Progenitor cell of endocrine pancreas (in vitro differentiated cells): ENCODE measurements at places on chromosomes 16 and 17. TPM values are rescaled to one million over a fixed set of nuclear protein-coding genes. Genes with fewer than 3 reads are reported as not detected.

Gene HNF1B
- 96.9 and 99.1 TPM in 2 replicates for total RNA-seq

Gene ZNF423
- total RNA-seq, result 47.7 and 49.8 TPM in 2 replicates

Gene AANAT
- total RNA-seq, result 0.40 TPM in 1 of 2 replicates, not detected in the other

Gene MYL11
- total RNA-seq, result 2.6 and 3.5 TPM in 2 replicates

Gene SLC16A11
- 0.84 and 1.4 TPM in 2 replicates for total RNA-seq

Gene QRICH2
- total RNA-seq, result 16.0 and 18.5 TPM in 2 replicates

Gene SSTR5
- 1.0 and 1.4 TPM in 2 replicates for total RNA-seq

Gene HSD11B2
- 38.7 and 44.5 TPM in 2 replicates for total RNA-seq

Gene P2RX5
- 0.89 and 0.95 TPM in 2 replicates for total RNA-seq

Gene NLRC3
- 0.14 and 0.38 TPM in 2 replicates for total RNA-seq

GRCh38 chr16:26995522-26995921 is 71.2 kb upstream of the C16orf82 start:
- no peak for DNase-seq

DNA sequence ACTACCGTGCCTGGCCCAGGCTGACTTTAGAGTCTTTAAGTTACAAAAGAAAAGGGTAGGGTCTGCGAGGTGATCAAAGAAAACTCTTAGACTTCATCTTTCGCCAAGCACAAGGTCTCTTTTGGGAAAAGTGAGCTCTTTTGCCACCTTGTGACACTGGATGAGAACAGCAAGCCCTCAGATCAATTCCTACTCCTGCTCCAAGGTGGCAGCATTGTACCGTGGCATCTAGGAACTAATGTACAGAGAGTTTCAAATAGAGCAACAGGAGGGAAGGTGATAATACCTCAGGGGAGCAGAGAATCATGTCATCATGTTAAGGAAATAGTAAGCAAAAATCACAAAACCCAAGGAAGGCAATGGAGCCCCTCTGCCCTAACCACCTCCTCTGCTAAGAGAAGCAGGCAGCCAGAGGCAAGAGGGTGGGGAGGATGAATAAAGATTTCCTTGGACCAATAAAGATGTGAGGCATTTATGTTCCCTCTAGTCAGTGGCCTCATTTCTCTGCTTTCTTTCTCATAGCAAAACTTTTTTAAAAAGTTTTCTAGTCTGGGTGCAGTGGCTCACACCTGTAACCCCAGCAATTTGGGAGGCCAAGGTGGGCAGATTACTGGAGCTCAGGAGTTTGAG is 2.1 kb upstream of the C17orf78 start:
- DNase-seq, result peak; percentile 35

- DNase-seq, result no peak
These were observed 19.6 kb downstream of the DNAH17 start for GRCh38 chr17:78557598-78558039.

- no peak for DNase-seq
These were observed 29.9 kb downstream of the YPEL2 start for GRCh38 chr17:59361386-59361785.

- DNase-seq, result no peak
These were observed 49.1 kb downstream of the HNF1B start for GRCh38 chr17:37695726-37696125.

- no peak for DNase-seq
These were observed 212.8 kb upstream of the ELAC2 start for GRCh38 chr17:13230350-13231264.

DNA sequence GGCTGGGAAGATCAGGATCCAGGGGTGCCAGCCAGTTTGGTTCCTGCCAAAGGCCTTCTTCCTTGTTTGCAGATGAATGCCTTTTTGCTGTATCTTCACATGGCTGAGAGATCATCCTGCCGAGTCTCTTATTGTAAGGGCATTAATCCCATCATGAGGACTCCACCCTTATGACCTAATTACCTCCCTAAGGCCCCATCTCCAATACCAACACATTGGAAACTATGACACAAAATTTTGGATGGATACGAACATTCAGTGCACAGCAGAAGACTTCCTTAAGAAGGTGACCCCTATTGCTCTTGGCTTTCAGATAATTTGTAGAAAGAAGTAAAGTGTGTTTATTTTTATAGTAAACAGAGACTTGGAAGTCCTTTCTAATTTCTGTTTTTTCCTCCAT is 1164.7 kb upstream of the CDH8 start:
- DNase-seq, result no peak

DNA sequence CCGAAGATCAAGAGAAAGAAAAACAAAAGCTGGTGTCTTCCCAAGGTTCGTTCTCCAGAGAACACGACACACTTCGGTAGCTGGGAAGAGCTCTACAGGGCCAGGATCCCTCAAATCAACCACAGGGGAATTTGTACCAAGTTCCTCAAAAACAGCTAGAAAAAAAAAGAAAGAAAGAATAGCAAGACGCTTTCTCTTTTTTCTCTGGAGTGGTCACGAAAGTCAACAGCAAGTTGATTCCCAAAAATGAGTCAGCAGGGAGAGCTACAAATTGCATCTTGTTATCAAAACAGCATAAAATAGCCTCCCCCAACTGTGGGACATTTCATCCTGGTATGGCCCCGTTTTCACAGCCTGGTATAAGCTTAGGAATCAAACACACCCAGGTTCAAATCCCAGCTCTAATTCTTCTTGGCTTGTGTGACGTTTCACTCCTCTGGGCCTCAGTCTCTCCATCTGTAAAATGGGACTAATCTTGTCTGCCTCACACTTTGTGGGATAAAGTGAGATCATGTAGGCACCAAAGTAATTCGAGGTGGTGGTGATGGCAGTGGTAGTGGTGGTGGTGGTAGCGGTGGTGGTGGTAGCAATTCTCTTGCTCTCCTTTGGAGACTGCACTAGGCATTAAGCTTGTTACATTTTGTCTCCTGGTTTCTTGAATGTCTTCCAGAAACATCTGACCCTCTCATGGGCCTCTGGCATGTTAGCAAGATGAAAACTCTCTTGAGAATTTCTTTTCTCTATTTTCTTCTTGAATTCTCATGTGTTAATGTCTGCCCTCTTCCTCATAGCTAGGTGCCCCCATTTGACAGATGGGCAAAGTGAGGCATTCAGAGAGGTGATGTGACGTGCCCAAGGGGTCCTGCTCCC is 988 bp upstream of the IL21R start:
- DNase-seq, result no peak

DNA sequence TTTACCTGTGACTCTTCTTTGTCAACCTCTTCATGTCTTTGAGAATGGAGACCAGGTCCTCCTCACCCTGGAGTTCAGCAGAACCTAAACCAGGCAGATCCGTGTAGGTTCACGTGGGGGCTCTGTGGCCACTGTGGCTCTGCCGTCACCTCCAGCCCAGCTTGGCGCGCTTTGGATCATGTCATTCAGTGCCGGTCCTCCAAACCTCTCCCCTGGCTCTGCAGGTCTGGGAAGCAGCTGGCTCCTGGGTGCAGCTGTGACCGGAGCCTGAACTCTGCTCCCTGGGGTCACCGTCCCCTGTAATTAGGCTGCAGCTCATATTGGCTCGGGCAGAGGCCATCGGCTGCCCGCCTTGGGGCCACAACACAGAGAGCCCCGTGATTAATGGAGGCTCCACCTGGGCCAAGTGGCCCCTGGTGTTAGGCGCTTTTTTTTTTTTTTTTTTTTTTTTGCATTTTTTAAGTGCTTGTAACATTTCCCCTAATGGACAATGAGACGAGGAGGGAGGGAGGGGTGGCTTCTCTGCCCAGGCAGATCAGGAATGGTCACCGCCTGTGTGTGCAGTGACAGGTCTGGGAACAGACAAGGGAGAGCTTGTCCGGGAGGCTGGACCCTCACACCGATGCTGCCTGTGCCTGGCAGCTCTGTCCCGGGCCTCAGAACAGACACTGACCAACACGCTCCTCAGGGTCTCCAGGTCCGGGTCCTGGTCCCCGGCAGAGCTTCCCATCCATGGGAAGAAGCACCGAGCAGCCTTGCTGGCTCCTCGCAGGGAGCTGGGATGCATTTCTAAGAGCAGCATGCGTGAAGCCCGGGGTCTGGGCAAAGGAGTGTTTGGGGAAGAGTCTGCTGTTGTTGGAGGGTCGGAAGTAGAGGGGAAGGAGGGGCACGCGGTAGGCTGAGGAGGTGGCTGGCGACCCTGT is 247.9 kb downstream of the SEC14L1 start:
- DNase-seq, result no peak

DNA sequence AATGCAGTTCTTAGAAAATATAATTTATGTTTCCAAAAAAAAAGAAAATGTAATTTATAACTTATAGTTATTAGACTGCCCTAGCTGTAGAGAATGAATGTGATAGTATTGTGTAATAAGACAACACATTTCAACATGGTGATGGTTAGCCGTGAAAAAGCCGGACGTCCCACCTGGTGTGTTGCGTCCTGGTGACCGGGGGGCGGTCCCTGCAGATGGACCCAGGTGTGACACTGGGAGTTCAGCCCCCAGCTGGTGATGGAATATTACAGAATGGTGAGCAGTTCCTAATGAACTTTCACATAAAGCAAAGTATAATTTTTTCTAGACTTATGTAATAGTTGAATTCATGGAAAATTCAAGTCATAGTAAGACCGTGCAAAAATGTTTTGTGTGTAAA is 132.8 kb downstream of the LAT start:
- DNase-seq, result no peak

GRCh38 chr16:67674851-67675578 is 8.4 kb downstream of the C16orf86 start:
- no peak for DNase-seq

GRCh38 chr16:71327720-71328119 is 30.8 kb upstream of the CALB2 start:
- no peak for DNase-seq

- DNase-seq, result peak; percentile 29
These were observed at the start of gene SDK2 for GRCh38 chr17:73644145-73645049. Gene SDK2, minus strand, starts transcription at chr17:73644445. Its CDS starts 357 bp downstream, at chr17:73644088.

DNA sequence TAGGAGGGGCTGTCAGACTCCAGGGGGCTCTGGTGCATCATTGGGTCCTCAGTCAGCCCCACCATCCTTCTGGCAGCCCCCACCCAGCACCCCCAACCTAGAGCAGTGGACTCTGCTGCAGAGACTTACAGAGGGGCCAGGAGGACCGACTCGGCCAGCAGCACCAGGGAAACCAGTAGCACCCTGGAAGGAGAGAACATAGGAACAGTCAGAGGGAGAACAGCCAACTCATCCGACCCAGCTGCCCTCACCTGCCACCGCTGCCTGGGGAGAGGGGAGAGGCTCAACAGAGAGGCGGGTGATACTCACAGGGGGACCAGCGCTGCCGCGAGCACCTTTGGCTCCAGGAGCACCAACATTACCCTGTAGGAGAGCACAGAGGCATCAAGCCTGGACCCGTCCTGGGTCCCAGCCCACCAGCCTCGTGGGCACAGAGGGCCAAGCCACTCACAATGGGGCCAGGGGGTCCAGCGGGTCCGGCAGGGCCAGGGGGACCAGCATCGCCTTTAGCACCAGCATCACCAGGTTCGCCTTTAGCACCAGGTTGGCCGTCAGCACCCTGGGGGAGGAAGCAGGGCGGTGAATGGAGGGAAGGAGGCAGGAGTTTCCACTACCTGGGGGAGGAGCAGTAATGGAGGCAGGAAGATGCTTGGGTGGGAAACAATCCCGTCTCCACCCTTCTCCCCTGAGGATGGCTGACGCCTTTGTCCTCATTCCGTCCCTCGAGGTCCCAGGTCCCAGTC is 11.7 kb downstream of the COL1A1 start:
- no peak for DNase-seq

- no peak for DNase-seq
These were observed 123.2 kb downstream of the CPPED1 start for GRCh38 chr16:12680531-12680930.

GRCh38 chr17:63150994-63151464 is 185.0 kb downstream of the TANC2 start:
- DNase-seq, result no peak

DNA sequence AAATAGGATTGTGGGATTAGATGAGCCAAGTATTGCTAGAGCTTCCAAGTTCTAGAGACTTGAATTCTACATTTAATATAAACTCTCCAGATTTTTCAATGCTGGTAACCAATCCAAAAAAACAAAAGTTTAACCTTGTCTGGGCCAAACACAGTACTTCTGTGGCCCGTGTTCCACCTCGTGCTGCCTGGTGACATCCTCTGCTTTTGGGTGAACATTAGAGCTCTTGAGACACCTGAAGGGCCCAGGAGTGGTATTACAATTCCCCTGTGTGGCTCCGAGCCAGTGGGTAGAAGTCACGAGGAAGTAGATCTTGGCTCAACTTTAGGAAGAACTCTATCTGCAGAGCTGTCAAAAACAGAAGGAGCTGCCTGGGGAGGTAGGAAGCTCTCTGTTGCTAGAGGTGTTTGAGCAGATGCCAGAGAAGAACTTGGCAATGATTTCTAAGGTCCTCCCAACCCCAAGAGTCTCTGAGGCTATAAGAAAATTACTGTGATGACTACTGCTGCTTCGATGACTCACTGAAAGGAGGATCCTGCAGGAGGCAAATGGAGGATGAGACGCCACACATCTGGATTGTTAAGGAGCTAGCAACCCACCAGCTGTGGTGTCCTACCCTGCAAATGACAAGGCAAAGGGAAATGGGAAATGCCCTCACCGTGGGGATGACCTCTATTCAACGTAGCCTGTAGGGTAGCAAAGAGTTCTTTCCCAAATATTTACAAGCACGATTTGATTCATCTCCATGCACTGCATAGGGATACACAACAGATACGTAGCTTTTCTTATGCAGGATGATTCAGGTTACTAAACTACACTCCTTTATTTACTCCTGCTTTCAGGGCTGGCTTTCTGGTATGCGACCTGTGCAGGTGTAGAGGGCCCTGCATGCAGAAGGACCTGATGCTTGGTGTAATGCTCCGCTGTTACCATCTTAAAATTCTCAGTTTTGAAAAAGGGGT is 45.8 kb upstream of the GAS7 start:
- DNase-seq, result no peak

DNA sequence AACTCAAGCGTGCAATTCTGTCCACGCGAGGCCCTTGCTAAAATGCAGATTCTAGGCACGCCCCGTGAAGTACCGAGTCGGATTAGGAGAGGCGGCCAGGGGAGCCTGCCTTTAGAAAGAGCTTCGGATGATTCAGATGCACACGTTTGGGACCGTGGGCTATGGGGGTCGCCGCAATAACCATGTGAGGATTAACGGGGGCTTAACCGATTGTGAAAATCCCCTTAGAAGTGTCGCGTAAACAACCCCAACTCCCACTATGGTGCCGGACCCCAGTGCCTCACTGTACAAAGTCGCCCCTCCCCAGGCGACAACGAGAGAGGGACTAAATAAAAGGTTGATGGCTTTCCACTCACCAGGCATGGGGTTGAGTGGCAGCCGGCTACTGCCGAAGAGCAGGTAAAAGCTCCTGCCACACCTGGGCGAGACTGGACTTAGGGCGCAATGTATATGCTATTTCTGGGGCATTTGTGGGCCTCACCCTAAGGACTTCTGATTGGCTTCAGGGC is 635 bp upstream of the SP2 start:
- DNase-seq, result no peak

DNA sequence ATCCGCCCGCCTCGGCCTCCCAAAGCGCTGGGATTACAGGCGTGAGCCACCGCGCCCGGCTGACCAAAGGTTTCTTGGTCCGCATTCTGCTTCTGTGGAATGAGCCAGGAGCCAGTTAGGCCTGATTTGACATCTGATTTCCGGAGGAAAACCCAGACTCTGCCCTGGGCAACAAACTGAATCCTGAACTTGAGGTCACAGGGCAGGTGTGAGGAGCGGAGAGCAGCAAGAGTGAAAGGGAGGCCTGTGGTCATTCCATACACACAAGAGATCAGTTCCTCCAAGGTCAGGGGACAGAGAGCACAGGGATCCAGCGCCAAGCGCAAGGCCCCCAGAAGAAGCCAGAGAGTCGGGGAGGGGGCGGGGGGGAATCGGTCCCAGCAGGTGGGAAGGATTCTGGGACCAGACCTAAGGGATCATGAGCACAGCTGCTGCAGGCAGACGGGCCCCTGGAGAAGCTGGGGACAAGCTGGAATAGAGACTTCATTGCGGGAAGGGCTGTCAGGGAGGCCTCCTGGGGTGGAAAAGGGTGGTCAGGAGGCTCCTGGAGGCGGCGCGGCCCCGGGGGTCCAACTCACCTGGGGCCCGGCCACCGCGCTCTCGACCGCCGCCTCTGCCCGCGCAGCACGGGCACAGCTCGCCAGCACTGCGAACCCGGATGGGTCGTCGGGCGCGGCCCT is 436 bp downstream of the SHPK start:
- DNase-seq, result no peak
